Muscle of arm (tissue), 14 donors: ENCODE measurements at places on chromosomes 3 and 15. TPM values are rescaled to one million over a fixed set of nuclear protein-coding genes. Genes with fewer than 3 reads are reported as not detected.
A peak's percentile ranks its signal among the peaks of the same experiment; 100 is the strongest.

The THRB gene
- 1.3 TPM for polyA plus RNA-seq

GRCh38 chr3:146274833-146275232 lies 23.9 kb upstream of the PLSCR4 start:
- DNase-seq, result peak; percentile 90

DNA sequence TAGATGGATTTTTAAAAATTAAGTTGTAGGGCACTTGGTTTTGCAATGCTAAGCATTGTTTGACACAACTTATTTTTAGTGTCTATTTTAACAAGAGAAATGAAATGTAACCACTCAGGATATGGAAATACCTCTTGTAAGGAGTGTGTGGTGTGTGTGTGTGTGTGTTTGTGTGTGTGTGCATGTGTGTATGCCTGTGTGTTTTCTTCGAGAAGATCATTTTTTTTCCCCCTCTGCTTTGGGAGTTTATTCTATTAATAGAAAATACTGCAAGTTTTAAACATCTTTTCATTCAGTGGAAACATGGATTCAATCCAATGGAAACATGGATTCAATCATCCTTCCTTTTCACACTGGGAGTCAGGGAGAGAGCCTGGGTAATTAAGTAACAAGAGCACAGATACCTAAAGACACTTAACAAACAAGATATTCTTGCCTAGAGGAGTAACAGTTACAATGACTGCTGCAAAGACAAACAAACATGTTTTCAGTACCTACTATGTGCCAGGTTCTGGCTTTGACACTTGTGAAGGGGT lies 567.2 kb upstream of the TBL1XR1 start:
- peak; percentile 85 for DNase-seq

The SAMMSON gene
- polyA plus RNA-seq, result not detected

The ADAMTS17 gene
- 4.1 TPM for polyA plus RNA-seq

The OR5K2 gene
- polyA plus RNA-seq, result 0.15 TPM

GRCh38 chr3:26118165-26118564 lies 328.3 kb downstream of the OXSM start:
- no peak for DNase-seq

- no peak for DNase-seq
Observed at GRCh38 chr15:46880791-46881190, 836.5 kb upstream of the SEMA6D start.

DNA sequence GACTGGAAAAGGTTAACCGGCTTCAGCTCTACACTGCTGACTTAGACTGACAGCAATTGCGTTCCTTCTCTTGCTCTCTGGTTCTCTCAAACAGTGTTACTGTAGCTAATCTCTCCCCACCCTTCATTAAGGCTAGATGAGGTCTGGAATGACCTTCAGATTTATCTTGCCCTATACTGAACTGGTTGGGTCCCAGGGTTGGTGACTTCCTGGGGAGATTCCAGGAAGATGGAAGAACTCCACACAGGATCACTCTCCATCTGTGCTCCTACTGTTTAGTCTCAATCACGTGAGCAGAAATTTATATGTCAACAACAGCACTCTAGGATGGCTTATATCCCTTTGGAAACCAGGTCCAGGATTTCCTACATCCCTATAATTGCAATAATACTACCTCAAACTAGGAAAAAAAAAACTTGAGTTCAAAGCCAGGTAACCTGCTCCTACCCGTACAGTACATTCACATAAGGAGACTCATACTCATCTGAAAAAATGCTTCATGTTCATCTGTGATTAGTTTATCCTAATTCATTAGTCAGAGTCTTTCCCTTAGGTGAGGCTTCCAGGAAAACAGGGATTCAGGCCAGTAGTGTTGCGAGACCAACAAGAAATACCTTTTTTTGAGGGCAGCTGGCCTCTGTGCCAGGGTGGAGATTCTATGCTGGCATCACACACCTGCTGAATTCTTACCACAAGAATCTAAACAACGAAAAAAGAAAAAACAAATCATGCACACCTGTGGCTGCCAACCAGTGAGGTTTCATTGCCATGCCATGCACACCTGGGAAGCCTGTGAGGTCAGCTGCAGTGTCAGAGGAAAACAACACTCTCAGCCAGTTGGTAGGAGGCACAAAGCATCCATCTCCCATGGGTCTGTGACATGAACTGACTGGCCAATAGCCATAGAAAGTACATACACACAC lies 297.3 kb downstream of the MECOM start:
- DNase-seq, result no peak

- peak; percentile 80 for DNase-seq
Observed at GRCh38 chr15:40506964-40507571, 36.3 kb downstream of the CHST14 start.

GRCh38 chr3:141294848-141295247 lies 63.2 kb downstream of the PXYLP1 start:
- DNase-seq, result no peak

DNA sequence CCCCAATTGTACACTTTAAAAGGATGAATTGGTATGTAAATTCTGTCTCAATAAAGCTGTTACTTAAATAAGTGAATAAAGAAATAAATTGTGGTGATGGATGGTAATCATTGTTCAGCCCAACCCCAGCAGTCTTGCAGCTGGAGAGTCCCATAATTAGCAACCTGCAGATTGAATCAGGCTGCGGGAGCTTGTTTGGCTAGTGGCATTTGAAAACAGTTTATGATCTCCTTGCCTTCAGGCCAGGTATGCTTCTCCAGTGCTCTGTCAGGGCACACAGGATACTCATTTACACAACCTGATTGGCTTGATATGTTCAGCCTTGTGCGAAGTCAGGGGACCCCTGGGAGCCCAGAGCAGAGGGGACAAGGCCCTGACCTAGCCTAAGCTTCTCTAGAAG lies 16.5 kb upstream of the TSEN2 start:
- no peak for DNase-seq

- no peak for DNase-seq
Observed at GRCh38 chr3:5191555-5192304, 4.2 kb downstream of the EDEM1 start.

- no peak for DNase-seq
Observed at GRCh38 chr15:58258501-58259292, 120.5 kb downstream of the AQP9 start.

The CAPN3 gene
- 137 TPM for polyA plus RNA-seq

GRCh38 chr3:45659661-45660566 lies 29.3 kb upstream of the SACM1L start:
- peak; percentile 48 for DNase-seq
